ENCODE measurements at places on chromosomes 1 and 21. TPM values are rescaled to one million over a fixed set of nuclear protein-coding genes. Genes with fewer than 3 reads are reported as not detected.

Gene BATF3
- total RNA-seq, result 2.8 TPM

Gene GNG12
- total RNA-seq, result 324 TPM

Gene ETV3L
- total RNA-seq, result not detected

Gene MPZ
- 1.7 TPM for total RNA-seq

Gene SPAG17
- not detected for total RNA-seq

Gene CA14
- not detected for total RNA-seq

Gene RNU1-4
- total RNA-seq, result 1,390 TPM

Gene GUCA2B
- total RNA-seq, result not detected

Gene F3
- total RNA-seq, result 3.4 TPM

Gene REG4
- total RNA-seq, result not detected

Gene RCAN3
- total RNA-seq, result 0.50 TPM

All from aortic smooth muscle cell (primary cell).